ENCODE measurements at places on chromosomes 5 and 9.

GRCh38 chr5:153623751-153624450 lies 133.4 kb downstream of the GRIA1 start:
- no peak for DNase-seq

DNA sequence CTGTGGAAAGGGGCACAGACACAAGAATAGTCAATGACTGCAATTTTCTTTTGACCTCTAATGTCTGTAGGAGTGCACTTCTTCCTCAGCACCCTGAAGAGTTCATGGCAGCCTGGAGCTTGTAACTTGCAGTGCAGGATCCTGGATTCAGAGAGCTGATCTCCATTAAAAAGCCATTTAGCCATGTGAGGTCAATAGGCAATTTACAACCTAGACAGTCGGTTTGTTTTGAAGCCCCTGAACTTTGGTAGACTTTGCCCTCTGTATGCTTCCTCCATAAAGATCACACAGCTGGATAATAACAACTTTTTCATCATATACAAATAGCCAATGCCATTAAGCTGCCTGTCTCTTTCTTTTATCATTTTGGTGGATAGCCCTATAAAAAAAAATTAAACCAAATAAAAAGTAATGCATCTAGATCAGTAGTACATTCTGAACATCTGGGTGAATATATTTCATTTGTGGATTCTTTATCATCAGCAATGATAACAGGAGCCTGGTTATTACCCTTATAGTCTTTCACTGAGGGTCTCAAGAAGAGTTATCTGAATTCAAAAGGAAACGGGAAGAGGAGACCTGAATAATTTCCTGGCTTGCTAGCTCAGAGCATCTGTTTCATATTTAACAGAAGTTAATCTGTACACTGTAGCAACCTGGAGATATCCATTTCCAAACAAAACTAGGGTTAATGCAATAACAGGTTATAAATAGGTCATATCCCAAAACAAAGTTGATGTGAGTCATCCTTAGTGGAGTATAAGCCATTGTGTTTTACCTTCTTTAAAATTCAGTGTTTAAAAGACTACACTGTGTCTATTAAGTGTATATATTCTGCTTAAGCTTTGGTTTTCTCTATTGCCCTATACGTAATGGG lies 193.8 kb upstream of the ACTBL2 start:
- no peak for DNase-seq

GRCh38 chr9:89625721-89626687 lies 21.2 kb downstream of the GADD45G start:
- no peak for DNase-seq

GRCh38 chr9:118782790-118783463 lies 586.3 kb downstream of the BRINP1 start:
- DNase-seq, result no peak

GRCh38 chr5:73174100-73174815 lies 1.3 kb downstream of the TMEM174 start:
- DNase-seq, result no peak
